T follicular helper cell (primary cell): ENCODE measurements at places on chromosomes 7 and 10.

- no peak for DNase-seq
Observed at GRCh38 chr10:69948261-69948660, 104.4 kb upstream of the MACROH2A2 start.

DNA sequence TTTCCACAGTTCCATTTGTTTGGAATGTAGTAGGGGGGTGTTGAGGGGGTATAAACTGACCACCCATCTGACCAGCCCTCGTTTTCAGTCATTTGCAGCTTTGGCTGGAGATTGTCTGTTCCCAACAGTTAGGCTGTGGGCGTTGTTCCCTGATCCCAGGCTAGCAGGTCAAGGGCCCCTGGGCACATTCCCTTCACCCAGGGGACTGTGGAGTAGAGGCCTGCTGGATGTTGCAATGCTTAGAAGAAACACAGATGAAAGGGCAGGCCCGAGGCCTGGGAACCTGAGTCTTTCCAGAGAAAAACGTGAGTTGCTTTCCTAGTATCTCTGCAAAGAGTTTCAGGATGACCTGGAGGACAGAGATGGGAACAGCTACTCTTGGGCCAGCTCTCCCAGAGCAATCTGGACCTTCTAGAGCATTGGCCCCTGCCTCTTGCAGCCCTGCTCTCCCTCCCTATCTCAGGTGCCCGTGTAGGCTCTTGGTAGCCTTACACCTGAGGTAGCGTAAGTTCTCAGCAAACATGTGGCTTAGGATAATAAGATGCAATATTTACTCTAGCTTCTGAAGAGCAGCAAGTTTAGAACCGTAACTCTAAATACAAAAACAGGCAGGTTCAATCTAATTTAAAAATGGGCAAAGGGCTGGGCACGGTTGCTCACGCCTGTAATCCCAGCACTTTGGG, 99.4 kb upstream of the EFCAB10 start:
- DNase-seq: no peak

- DNase-seq: no peak
Observed at GRCh38 chr7:98855610-98856422, 14.0 kb downstream of the TMEM130 start.

- DNase-seq: no peak
Observed at GRCh38 chr7:40714363-40715052, 579.7 kb downstream of the SUGCT start.

DNA sequence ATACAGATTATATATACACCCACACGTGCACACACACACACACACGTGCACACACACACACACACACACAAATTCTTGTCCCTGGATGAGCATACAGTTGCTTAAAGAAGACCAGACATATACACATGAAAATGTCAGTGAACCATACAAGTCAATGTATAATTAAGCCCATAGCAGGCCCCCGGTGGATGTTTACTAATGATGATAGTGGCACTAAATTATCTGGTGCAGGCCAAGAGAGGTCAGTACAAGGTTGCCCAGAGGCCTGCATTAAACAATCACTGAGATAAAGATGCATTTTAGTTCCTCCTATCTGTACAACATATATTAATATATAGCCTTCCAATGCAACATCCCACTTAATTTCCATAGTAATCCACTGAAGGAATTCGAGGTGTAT, 860.5 kb downstream of the LRMDA start:
- DNase-seq: no peak

GRCh38 chr7:30144657-30145306, 10.0 kb downstream of the MTURN start:
- no peak for DNase-seq

DNA sequence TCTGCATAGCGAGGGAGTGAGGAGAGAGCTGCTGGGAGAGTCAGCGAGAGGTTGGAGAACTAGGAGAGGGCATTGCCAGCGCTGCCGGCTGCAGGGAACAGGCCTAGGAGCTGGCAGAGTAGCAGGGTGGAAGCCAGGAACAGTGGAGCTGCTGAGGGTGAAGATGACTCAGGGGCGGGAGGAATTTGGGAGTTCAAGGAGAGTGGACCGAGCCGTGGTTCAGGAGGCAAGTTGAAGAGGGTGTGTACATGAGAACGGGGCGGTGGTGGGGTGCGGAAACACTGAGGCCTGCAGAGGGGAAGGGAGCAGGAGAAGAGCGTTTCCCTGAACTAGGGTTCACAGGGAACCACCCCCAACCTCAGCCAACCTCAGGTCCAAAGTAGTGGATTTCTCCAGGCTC, 31.5 kb downstream of the HIF1AN start:
- DNase-seq: no peak

DNA sequence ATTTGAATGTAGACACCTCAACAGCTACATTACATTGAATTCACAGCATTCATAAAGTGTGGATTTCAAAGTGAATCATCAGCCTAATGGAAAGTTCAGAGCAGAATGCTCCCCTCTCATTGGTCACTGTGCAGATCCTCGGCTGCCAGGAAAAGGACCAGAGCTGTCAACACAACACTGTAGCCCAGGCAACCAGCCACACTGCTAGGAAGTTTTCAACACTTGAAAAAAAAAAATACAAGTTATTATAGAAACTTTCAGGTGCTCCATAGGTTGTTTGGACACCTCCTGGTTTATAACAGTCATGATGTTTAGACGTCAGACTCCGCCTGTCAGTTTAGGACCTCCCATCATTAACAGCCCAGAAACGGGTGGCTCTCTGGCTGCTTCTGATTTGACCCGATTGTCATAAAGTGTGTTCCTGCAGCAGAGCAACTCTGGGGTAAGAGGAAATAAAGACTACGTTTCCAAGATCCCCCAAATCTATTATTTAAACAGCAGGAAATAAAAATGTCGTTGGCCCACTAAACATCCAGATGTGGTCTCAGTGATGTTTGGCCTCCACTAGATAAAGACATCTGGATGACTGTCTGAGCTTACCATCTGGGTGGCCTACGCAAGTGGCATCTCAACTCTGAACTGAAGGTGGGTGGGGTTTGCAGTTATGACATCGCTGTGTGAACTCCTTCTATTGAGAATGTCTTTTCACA, 117.4 kb downstream of the CABCOCO1 start:
- DNase-seq: no peak

DNA sequence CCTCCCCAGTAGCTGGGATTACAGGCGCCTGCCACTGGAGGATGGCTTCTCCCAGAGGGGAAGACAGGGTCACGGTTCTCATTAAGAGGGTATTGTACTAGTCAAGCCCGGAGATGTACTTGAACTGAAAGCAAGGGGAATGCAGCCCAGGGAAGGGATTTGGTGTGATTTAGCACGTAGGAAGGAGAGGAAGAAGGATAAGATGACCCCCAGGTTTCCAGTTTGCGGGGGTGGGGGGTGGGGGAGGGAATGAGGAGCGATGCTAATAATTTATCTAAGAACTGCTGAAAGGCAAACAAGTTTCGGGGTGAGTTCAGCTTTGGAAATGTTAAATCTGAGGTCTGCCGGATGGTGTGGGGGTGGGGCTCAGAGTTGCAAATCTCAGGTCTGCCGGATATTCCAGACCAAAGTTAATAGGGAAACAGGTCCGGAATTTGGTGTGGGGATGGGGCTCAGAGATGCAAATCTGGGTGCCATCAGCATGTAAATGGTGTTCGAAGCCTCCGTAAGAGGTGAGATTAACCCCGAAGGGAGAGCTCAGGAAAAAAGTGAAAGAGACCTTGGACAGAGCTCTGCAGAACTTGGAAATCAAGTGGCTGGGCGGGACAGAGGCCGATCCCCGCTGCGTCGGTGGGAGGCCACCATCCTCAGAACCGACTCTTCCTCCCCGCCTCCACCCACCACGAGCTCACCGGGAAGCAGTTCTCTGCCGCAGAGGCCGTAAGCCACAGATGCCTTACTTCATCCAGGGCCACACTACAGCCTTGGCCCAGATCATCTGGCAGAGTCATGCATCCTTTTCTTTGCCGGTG, 1.6 kb upstream of the SEPHS1 start:
- DNase-seq: no peak

DNA sequence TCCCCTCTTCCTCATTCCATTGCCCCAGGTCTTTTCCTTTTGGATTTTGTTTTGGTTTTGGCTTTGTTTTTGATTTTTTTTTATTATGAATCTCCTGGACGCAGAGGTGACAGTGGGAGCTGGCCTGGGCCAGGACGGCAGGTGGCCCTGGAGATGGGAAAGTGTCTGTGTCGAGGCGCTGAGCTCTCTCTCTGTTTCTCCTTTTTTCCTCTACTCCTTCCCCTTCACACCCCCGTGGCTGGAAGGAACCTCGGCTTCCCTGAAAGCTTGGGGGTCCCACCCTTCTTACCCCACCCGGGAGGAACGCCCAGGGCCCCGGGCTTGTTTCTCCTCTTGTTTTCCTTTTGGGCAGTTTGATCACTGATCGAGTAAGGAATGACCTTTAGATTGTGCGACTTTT, 13.2 kb downstream of the TRIM8 start:
- no peak for DNase-seq

GRCh38 chr10:132880128-132880981, 62.0 kb downstream of the CFAP46 start:
- no peak for DNase-seq

DNA sequence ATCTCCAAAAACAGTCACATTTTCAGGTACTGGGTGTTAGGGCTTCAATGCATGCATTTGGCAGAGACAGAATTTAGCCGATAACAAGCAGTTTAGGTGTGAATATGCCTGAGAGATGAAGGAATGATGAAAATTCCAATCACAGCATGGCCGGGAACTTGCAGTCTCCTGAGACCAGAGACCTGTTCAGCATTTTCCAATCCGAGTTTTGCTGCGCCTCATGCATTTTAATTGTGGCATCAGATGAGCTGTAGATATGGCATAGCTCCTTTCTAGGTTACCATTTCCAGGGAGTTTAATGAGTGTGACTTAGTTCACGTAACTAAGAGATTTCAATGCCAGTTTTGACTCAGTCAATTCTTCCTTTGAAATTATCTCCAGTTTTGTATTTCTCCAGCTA, 14.5 kb upstream of the C1QL3 start:
- no peak for DNase-seq

GRCh38 chr10:109996225-109996624, 11.6 kb upstream of the ADD3 start:
- DNase-seq: no peak

DNA sequence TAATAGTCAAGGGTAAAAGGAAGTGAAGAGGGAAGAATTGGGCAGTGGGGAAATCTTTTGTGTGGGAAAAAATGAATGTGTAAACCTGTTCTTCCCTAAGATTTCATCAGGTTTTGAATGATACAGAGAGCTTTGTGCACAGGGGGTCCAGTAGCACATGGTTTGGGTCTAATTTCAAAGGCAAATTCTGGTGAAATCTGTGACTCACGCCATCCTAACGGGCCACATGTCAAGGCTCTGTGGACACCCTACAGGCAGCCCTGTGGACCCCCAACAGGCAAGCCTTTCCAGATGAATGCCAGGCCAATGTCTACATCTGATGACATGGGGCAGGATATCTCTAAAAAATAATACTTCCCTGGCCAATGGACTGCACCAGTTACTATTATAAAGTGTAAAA, 309.8 kb downstream of the PARD3 start:
- no peak for DNase-seq

DNA sequence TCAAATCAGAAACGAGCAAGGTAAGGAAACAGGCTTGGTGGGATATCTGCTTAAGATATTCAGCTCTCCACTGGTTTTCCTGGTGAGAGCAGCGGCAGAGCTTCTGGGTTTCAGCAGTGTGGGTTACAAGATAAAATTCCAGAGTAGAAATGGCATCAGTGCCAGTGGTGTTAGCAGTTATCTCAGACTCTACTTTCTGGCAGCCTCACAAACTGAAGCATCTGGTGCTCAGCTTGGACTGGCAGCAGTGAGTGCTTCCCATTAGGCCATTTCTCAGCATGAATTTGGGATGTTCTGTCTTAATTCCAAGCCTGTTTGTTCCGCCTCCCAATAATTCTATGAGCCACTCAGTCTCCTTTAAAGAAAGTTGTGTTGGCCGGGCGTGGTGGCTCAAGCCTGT, 6.9 kb upstream of the GSTO2 start:
- no peak for DNase-seq

DNA sequence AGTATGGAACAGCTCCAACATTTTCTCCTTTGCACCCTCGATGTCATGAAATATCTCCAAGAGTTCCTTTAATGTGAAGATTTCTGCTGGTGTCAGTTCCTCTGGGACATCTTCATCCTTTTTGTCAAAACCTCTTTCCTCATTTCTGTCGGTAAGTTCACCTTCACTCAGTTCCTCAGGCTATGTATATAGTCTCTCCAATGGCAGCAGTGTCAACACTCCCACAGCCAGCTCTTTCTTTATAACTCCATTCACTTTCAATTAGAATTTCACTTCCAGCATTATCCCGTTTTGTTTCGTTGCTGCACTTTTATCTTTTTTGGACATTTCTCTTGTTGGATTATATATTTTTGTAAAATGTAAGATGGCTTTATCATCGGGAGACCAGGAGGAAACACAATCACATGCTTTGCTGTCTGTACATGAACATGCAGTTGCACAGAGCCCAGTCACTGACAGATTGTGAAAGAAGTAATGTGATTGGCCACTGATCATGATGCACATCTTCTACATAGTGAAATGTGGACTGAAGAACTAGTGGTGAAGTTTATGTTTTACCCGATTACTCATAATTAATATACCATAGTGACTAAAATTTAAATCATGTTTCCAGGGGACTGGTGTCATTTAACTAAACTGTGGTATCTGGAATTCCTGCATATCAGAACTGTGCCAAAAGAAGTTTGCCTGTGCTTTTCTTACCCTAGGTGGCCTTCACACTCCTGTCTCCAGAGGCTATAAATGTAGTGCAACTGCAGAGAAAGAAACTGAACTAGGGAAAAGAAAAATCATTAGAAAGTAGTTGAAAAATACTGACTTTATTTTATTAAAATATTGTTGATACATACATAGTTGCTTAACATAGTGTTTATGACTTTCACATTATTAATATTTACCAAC, 289.6 kb downstream of the PPP1R3A start:
- DNase-seq: no peak

DNA sequence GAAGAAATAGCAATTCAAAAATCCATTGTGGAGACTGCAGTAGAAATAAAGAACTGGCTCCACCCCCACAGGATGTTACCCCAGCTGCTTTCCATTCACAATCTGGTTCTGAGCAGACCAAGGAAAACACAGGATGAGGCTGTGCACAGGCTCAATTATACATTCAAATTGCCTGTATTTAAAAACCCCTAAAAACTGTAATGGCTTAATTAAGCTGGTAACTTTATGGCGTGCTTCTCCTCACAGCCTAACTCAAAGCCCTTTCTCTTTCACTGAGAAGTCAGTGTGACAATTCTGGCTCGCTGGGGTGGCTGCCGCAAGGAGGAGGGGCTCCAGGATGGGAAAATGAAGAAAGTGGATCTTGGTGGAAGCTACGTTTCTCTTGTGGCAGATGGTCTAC, 1191.1 kb downstream of the SORCS1 start:
- DNase-seq: no peak

DNA sequence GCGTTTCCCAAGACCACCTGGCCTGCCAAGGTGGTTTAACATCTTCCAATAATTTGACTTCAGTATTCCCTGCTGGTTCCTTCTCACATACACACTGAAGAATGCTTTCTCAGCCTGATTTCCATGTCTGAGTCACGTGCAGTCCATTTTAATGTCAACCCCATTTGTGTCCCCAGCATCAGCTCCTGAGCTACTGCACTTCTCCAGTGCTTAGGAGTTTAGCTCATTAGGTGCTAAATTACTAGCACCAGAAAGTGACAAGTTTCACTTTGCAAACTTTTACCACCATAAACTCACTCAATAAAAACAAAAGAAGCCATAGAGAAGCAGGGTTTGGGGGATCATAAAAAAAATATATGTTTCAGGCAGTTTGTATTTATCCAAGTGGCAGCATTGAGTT, 279.3 kb upstream of the SORCS1 start:
- no peak for DNase-seq

GRCh38 chr10:114851336-114851735, 29.8 kb downstream of the FHIP2A start:
- no peak for DNase-seq

GRCh38 chr7:22675917-22676343, 51.1 kb upstream of the IL6 start:
- no peak for DNase-seq
